Left lobe of liver (tissue), 2 donors: ENCODE measurements at places on chromosomes 13 and 19. TPM values are rescaled to one million over a fixed set of nuclear protein-coding genes. Genes with fewer than 3 reads are reported as not detected.

The CPT1C gene
- 0.91 TPM for total RNA-seq

- peak; percentile 65 for DNase-seq
Measured at GRCh38 chr13:111153977-111154332, 38.8 kb downstream of the ARHGEF7 start.

The SPATA13 gene
- total RNA-seq: 24.7 TPM

- DNase-seq: no peak
Measured at GRCh38 chr13:113445791-113446487, 7.3 kb downstream of the ADPRHL1 start.

GRCh38 chr13:63700350-63700749 lies 2284.7 kb upstream of the PCDH20 start:
- no peak for DNase-seq

- DNase-seq: peak; percentile 45
Measured at GRCh38 chr13:98570929-98571372, 6.0 kb downstream of the STK24 start.

- no peak for DNase-seq
Measured at GRCh38 chr13:32791545-32792172, 205.4 kb downstream of the PDS5B start.

GRCh38 chr19:49924004-49924880 lies 4.8 kb upstream of the ATF5 start:
- DNase-seq: peak; percentile 97

- no peak for DNase-seq
Measured at GRCh38 chr19:31118986-31119385, 230.2 kb downstream of the TSHZ3 start.

The FLT1 gene
- total RNA-seq: 12.6 TPM

- no peak for DNase-seq
Measured at GRCh38 chr19:45087531-45087930, 5.4 kb upstream of the PPP1R37 start.

The IRGQ gene
- 17.1 TPM for total RNA-seq

GRCh38 chr19:20167651-20168122 lies 673 bp downstream of the ZNF486 start:
- no peak for DNase-seq

DNA sequence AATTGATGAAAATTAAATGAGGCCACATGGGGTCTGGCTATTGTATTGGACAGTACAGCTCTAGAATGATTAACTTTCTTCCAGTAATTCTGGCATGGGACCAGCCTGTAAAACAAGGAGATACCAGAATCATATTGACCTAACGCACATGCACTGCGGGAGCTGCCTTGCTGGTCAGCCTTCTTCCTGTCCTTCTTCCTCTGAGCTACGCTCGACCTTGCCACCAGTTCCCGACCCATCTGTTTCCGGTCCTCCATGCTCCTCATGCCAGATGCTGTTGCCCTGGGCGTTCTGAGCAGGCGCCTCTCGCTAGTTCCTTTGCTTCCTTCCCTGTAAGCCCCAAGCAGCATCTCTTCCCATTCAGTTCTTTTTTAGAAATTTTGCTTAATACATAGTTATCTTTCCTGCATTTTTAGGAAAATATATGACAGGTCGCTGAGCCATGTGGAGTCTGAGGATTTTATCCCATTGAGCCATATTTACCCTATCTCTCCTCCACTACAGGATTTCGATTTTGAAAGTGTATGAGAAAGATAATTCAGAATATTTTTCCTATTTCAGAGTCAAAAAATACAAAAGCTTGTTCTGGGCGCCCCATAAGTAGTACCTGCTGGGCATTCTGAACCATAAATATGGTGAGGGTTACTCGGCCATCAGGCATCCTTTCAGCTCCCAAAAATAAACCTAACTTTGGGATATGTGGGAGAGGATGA lies 38.6 kb downstream of the TNFRSF19 start:
- DNase-seq: peak; percentile 50

GRCh38 chr19:1105873-1106840 lies 2.4 kb downstream of the GPX4 start:
- DNase-seq: no peak

The ZNF506 gene
- total RNA-seq: 2.9 TPM

- DNase-seq: no peak
Measured at GRCh38 chr13:74194846-74195245, 60.6 kb upstream of the KLF12 start.

The FUT6 gene
- 3.0 TPM for total RNA-seq

- DNase-seq: no peak
Measured at GRCh38 chr19:43541920-43542650, 9.1 kb downstream of the ZNF575 start.

GRCh38 chr19:10120538-10121189 lies 965 bp upstream of the EIF3G start:
- no peak for DNase-seq

The ZNF701 gene
- 4.1 TPM for total RNA-seq

GRCh38 chr13:92575777-92576176 lies 650.8 kb upstream of the GPC6 start:
- no peak for DNase-seq

GRCh38 chr13:39530916-39531315 lies 72.1 kb downstream of the LHFPL6 start:
- DNase-seq: no peak

The FFAR2 gene
- not detected for total RNA-seq
